ENCODE measurements at places on chromosomes 2 and 18. TPM values are rescaled to one million over a fixed set of nuclear protein-coding genes. Genes with fewer than 3 reads are reported as not detected.

AUP1 gene
- 93.4 TPM for total RNA-seq

RFX8 gene
- total RNA-seq, result not detected

GPR45 gene
- total RNA-seq, result not detected

CPO gene
- total RNA-seq, result 0.63 TPM

RAD51AP2 gene
- not detected for total RNA-seq

TCF7L1 gene
- 5.3 TPM for total RNA-seq

ZC3H6 gene
- 14.6 TPM for total RNA-seq

ANKRD23 gene
- total RNA-seq, result 940 TPM

TTR gene
- not detected for total RNA-seq

DNA sequence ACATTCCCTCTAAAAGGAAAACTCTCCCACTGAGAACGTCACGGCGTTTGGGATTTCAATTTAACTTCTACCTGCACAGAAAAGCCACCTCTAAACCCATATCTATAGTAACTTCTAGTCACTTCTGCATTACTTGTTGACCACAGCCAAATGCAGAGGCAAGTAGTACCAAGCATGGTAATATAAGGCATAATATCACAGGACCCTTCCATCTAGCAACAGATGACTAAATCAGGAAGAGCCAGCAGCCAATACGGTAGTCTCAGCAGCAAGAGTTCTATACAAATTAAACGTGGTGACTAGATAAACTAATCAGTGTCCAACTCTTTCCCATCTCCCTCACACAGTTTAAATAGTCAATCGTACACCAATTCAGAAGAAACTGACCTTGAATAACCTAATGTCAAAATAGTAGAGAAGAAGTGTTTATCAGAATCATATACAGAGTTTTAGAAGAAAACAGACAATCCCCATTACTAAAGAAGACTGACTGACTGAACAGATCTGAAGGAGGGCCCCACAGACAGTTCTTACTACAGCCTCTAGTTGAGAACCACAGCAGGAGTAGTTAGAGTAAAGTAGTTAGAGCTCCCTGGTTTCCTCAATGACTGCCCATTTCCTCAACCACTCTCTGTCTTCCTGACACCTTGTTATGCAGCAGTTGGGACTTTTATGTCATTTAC lies 30.0 kb downstream of the MEMO1 start:
- H3K27ac ChIP-seq, result peak overlapping the region; percentile 66
- no peaks in the 10 kb centered on the region for H3K27me3 ChIP-seq
- no peaks in the 10 kb centered on the region for H3K36me3 ChIP-seq
- no peak for DNase-seq
- peaks cover 46% of the 10 kb centered on the region for H3K4me1 ChIP-seq
- H3K4me3 ChIP-seq, result no peak overlapping the region

DNA sequence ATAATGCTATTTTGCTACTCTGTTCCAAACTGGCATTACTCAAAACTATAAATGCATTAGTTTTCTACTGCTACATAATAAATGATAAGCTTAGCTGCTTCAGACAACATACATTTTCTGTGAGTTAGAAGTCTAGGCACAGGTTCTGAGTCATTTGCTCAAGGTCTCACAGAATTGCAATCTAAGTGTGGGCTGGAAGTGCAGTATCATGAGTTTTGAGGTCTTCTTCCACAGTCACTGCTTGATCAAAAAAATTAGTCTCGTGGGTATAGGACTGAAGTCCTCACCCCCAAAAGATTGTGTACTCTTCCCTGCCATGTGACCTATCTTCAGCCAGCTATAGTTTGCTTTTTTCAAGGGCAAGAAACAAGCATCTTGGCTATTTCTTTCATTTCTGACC lies 676.9 kb downstream of the ADCYAP1 start:
- no peaks in the 10 kb centered on the region for H3K36me3 ChIP-seq
- no peak overlapping the region for H3K27ac ChIP-seq
- H3K4me3 ChIP-seq, result no peak overlapping the region
- no peaks in the 10 kb centered on the region for H3K4me1 ChIP-seq
- DNase-seq, result no peak

- peak overlapping the region; percentile 90 for H3K4me3 ChIP-seq
- peaks cover 46% of the 10 kb centered on the region for H3K4me1 ChIP-seq
- DNase-seq, result no peak
- peaks cover 22% of the 10 kb centered on the region for H3K36me3 ChIP-seq
Measured at GRCh38 chr2:12720278-12720620, 3.5 kb downstream of the TRIB2 start.

- H3K4me1 ChIP-seq, result no peaks in the 10 kb centered on the region
- no peak for DNase-seq
- H3K36me3 ChIP-seq, result no peaks in the 10 kb centered on the region
- no peaks in the 10 kb centered on the region for H3K27me3 ChIP-seq
- H3K4me3 ChIP-seq, result no peak overlapping the region
Measured at GRCh38 chr2:241947004-241947350, 77.4 kb downstream of the RTP5 start.

DNA sequence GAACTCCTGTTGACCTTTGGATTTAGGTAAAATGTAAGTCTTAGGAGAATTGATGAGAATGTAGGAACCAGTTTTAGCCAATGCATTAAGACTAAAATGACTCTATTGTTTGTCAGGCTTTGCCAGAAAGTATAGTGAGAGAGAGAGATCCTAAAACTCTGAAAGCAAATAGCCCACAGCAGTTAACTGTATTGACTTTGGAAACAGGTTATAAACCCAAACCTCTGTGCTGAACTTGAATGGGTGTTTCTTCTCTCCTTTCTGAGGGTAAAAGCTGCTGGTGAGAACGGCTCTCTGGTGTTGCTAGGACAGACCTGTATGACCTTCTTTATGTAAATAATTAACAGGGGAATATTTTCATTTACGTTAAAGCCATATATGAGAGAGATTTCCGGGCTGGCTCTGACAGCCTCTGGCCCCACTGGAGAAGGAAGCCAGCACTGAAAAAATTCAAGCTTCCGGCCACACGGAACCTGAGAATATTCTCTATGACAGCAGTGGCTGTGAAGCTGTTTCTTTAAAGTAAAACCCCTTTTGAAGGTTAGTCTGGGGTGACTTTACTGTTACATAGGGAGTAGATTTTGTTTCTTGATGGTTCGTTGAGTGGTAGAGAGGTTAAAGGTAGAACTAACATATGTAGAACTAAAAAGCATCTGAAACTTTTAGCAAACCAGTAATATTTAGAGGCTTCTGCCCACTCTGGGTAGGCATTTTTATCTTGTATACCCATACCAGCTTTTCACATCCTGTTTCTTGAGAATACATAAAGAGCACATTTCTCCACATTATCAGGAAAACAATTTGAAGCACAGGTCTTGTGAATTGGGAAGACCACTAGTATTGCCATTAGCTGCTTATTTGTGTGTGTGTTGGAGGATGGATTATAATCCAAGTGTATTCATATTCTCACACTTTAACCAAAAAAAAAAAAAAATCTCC lies 123.8 kb downstream of the SPTBN1 start:
- H3K36me3 ChIP-seq, result no peaks in the 10 kb centered on the region
- H3K27ac ChIP-seq, result no peak overlapping the region
- DNase-seq, result no peak
- H3K4me1 ChIP-seq, result peaks cover 58% of the 10 kb centered on the region
- H3K4me3 ChIP-seq, result no peak overlapping the region

DNA sequence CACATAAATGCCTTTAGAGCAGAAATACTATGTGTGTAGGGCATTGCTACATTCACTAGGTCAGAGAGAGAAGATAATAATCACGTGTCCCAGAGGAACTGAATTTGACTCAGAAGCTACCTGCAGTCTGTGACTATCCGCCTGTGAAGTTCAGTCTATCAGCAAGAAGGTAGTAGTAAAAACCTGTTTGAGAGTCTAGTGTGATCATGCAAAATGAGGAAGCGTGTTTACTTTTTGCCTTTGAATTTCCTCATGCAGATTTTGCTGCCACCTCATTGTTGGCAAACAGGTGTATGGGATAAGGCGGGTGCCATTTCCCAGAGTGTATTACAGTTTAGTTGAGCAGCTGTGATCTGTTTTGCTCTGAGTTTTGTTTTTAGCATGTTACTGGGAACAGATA lies 403.9 kb upstream of the FANCL start:
- DNase-seq, result no peak
- H3K4me1 ChIP-seq, result no peaks in the 10 kb centered on the region
- no peak overlapping the region for H3K27ac ChIP-seq
- no peaks in the 10 kb centered on the region for H3K27me3 ChIP-seq
- no peak overlapping the region for H3K4me3 ChIP-seq
- no peaks in the 10 kb centered on the region for H3K36me3 ChIP-seq

- H3K27me3 ChIP-seq, result no peaks in the 10 kb centered on the region
- no peaks in the 10 kb centered on the region for H3K4me1 ChIP-seq
- no peak overlapping the region for H3K4me3 ChIP-seq
- DNase-seq, result no peak
Measured at GRCh38 chr2:95372216-95372829, 30.2 kb upstream of the FAHD2A start.

GRCh38 chr2:46866770-46867246 lies 48.8 kb downstream of the MCFD2 start:
- H3K27ac ChIP-seq, result peak overlapping the region; percentile 67
- no peaks in the 10 kb centered on the region for H3K4me1 ChIP-seq
- H3K27me3 ChIP-seq, result no peaks in the 10 kb centered on the region
- no peak for DNase-seq
- no peaks in the 10 kb centered on the region for H3K36me3 ChIP-seq

DNA sequence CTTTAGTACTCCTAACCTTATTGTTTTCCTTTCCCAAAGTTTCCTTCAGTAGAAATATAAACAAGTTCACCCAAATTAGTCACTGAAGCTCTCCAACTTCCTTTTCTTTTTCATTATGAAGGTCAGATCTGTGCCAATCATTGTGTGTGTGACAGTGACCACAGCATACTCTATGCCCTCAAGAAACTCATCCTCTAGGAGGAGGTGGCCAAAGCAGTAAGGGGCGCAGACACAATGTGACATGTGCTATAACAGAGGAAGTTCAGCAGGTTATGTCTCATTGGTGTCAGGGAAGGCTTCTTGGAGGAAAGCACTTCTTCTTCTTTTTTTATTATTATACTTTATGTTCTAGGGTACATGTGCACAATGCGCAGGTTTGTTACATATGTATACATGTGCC lies 60.0 kb upstream of the PSME4 start:
- no peak for DNase-seq
- no peak overlapping the region for H3K4me3 ChIP-seq
- H3K36me3 ChIP-seq, result no peaks in the 10 kb centered on the region
- H3K4me1 ChIP-seq, result peaks cover 12% of the 10 kb centered on the region

GRCh38 chr18:13420969-13421686 lies 202.6 kb downstream of the LDLRAD4 start:
- no peaks in the 10 kb centered on the region for H3K27me3 ChIP-seq
- H3K4me3 ChIP-seq, result no peak overlapping the region
- H3K4me1 ChIP-seq, result peaks cover 26% of the 10 kb centered on the region
- H3K27ac ChIP-seq, result no peak overlapping the region
- peak; percentile 50 for DNase-seq
- no peaks in the 10 kb centered on the region for H3K36me3 ChIP-seq

- H3K36me3 ChIP-seq, result no peaks in the 10 kb centered on the region
- H3K27me3 ChIP-seq, result no peaks in the 10 kb centered on the region
- no peaks in the 10 kb centered on the region for H3K4me1 ChIP-seq
- H3K27ac ChIP-seq, result no peak overlapping the region
Measured at GRCh38 chr2:12106440-12107080, 360.1 kb downstream of the LPIN1 start.

DNA sequence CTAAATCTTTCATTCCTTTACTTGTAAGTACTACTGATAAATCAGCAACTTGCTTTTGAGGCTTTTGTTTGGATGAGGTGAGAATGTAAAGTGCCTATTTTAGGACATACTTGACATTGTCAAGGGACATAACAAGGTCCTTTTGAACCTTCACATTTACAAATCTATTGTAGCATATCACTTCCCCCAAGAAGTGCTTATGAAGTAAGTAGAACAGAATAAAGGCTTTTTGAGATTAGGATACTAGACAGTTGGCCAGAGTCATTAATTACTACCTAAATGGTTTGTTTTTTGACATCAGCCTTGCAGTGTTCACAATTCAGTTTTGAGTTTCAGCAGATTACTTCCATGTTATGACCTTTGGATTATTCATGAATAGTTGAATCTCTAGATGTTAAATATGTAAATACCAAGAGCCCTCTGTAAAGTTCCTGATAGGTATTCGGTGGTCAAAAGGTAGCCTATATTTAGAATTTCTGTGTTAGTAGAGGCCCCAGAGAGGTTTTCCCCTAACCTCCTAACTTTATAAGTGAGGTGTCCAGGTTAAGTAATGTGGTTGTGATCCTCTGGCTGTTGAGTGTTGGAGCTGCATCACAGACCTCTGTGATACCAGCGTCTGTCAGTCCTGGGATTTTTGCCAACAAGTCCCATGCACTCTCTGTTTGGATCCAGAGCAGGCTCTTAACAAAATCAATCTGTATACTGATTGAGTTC lies 67.2 kb downstream of the LCLAT1 start:
- peak overlapping the region; percentile 57 for H3K27ac ChIP-seq
- no peak for DNase-seq
- no peaks in the 10 kb centered on the region for H3K27me3 ChIP-seq
- peaks cover 43% of the 10 kb centered on the region for H3K4me1 ChIP-seq

- no peak overlapping the region for H3K27ac ChIP-seq
- no peak for DNase-seq
- peaks cover 5% of the 10 kb centered on the region for H3K4me1 ChIP-seq
- H3K4me3 ChIP-seq, result no peak overlapping the region
Measured at GRCh38 chr2:134395779-134396178, 141.9 kb downstream of the MGAT5 start.

- H3K36me3 ChIP-seq, result no peaks in the 10 kb centered on the region
- no peak for DNase-seq
- H3K27ac ChIP-seq, result no peak overlapping the region
- no peaks in the 10 kb centered on the region for H3K4me1 ChIP-seq
- peaks cover 1% of the 10 kb centered on the region for H3K27me3 ChIP-seq
Measured at GRCh38 chr2:235148201-235149170, 196.7 kb downstream of the SH3BP4 start.

- no peak overlapping the region for H3K4me3 ChIP-seq
- H3K4me1 ChIP-seq, result no peaks in the 10 kb centered on the region
- no peak overlapping the region for H3K27ac ChIP-seq
- no peak for DNase-seq
- no peaks in the 10 kb centered on the region for H3K27me3 ChIP-seq
Measured at GRCh38 chr2:79180092-79180491, 20.5 kb upstream of the REG3A start.

- H3K36me3 ChIP-seq, result no peaks in the 10 kb centered on the region
- no peaks in the 10 kb centered on the region for H3K27me3 ChIP-seq
- DNase-seq, result peak; percentile 56
- no peak overlapping the region for H3K27ac ChIP-seq
- no peaks in the 10 kb centered on the region for H3K4me1 ChIP-seq
- H3K4me3 ChIP-seq, result no peak overlapping the region
Measured at GRCh38 chr2:30979822-30980245, 158.4 kb downstream of the GALNT14 start.

DNA sequence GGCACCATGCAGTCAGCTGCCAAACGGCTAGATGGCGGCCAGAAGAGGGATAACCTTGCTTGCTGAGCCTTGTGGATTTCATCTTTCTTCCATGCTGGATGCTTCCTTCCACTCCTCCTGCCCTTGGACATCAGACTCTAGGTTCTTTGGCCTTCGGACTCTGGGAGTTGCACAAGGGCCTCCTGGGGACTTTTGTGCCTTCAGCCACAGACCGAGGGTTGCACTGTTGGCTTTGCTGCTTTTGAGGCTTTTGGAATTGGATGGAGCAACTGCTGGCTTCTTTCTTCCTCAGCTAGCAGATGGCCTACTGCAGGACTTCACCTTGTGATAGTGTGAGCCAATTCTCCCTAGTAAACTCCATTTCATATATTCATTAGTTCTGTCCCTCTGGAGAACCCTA lies 31.0 kb downstream of the STRADB start:
- no peaks in the 10 kb centered on the region for H3K27me3 ChIP-seq
- no peak for DNase-seq
- H3K27ac ChIP-seq, result no peak overlapping the region
- peaks cover 3% of the 10 kb centered on the region for H3K36me3 ChIP-seq
- no peaks in the 10 kb centered on the region for H3K4me1 ChIP-seq
